Activated T-cell treated with anti-CD3 and anti-CD28 coated beads, Interleukin-2, amount 50 U/mL, for 24 hours (primary cell): ENCODE measurements at places on chromosomes 7 and 10.

DNA sequence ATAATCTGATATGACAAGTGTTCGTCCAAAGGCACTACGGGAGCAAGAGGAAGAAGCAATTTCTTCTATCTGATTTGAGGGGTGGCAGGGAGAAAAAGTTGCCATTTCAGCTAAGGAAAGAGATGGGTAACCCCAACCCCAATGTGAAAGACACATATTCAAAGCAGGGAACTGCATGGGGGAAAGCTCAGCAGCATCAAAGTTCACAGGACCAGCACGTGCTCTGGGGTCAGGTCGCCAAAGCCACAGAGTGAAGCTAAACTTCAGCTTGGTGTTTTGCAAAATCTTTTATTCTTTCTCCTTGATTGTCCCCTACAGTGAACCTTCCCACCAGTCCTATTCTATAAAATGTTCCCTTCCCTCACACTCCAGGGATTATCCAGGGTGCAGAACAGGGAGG, 112.8 kb upstream of the PPP2R2D start:
- no peak for DNase-seq

DNA sequence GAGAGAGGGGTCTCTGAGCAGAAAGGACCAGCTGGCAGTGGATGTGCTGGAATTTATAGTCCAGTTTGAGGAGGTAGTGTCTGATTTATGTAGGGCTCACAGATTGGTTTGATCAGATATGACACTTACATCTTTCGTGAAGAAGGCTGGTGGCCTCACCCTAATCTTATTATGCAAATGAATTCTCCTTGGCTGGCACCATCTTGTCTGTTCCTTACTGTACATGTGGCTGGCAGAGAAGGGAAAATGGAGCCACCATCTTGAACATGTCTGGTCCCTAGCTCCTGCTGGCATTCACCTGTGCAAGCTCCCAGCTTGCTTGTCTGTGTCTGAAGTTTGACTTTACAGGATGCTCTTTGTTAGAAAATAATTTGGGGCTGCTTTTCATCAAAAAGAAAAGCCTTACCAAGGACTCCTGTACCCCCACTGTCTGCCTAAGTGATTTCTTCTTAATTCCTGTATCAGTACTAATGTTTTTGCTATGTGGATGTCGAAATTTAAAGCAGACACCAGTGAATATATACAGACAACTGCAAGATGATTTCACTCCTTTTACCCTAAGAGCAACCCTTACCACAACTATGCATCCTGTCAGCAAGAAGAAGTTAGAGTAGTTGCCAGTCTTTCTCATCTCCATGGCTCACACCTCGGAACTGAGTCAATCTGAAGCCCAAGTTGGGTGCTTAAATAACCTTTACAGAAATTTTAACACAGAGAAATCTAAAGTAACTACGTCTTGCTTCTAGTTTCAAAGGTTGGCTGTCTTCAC, 322.0 kb upstream of the SEMA3D start:
- DNase-seq: no peak

DNA sequence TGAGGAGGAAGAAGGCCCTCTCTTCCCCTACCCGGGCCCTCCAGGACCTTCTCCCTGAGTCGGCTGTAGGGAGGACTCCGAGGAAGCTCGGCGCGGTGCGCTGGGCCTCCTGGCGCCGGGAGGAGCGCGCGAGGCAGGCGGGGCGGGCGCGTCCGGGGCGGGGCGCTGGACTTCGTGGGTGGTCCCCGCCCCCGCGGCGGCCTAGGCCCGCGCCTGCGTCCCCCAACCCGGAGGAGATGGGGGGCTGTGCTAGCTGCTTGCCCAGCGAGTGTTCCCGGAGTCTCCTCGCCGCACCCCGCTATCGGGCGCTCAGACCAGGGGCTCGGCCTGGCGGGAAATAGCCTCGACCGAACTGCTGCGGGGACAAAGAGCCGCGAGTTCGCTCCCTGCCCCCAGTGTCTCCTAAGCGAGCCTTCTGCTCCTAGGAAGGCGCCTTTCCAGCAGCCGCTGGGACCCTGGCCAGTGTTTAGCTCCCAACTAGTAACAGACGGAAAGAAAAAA, 19.2 kb upstream of the SMO start:
- DNase-seq: peak; percentile 69

GRCh38 chr10:123009105-123009820, 457 bp downstream of the ACADSB start:
- DNase-seq: peak; percentile 54

GRCh38 chr10:58963101-58963534, 213.3 kb upstream of the PHYHIPL start:
- DNase-seq: no peak

GRCh38 chr10:10110844-10111490, 906.7 kb upstream of the CELF2 start:
- DNase-seq: no peak

DNA sequence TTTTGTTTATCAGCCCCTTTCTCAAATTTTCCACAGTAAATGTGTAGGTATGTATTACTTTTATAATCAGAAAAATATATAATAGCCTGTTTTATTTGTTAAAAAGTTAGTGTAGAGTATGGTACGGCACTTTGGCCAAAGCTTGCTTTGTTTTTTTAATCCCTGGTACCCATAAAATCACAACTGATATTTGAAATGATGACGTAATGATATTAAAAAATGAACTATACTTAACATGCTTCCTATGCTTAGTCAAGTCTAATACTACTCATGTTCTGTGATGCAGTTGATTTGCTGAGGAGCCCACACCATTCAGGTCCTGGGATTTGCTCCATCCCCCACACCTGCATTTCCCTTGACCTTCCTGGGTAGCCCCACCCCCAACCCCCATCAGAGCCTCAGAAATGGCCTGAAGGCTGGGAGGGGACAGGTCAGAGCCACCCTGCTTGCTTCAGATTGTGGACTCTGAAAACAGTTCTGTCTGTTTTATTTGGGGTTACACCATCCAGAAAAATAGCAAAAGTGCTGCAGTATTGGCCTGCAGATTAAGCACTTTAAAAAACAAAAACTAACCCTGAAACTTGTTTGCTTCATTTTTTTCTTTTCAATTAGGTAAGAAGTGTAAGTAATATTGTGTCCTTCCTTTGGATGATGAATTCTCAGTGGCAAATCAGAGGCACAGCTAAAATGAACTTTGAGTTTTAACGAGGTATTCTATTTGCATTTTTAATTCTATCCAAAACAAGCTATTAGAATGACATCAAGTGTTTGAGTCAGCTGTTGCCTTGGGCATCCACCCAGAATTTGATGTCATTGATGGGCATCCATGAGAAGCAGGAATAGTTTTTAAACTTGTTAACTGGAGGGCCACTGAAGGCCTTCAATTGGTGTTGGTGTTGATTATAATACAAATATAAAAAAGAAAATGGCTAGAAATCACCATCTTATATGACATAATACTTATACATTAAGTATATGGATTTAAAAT, 23.3 kb downstream of the PLCE1 start:
- no peak for DNase-seq

GRCh38 chr7:142583446-142583845, 165.8 kb upstream of the PRSS1 start:
- DNase-seq: peak; percentile 36

DNA sequence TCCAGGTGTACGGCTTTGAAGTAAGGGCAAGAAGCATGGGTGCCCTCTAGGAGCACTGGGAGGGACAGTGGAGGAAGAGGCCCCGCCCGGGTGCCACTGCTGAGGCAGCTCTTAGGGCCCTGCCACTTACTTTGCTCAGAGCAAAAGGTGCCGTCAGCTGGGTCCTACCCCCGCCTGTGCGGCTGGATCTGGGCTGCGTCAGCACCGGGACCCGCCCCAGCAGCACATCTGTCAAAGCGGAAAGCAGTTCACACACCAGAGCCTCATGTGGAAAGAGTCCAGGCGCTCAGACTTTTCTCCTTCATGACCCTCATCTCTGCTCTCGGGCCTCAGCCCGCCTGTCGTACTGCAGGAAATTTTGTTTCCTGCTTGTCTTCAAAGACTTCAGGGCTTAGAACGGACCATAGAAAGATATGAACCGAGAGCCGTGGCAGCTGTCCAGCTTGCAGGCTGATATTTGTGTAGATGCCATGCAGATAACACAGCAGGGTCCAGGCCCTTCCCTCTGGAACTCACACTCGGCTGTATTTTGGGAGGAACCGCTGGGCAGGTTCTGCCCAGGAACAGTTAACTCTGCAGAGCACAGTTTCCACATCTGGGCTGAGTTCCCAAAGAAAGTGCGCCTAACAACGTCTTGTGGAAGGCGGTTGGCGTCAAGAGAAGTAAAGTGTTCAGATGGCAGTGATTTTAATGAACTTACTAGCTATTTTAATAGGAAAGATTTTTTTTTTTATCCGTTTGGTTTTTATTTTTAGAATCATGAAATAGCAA, 44.3 kb upstream of the PRKAR1B start:
- DNase-seq: no peak

GRCh38 chr10:97708976-97709946, 4.3 kb upstream of the MARVELD1 start:
- peak; percentile 51 for DNase-seq

GRCh38 chr7:42694894-42695507, 216.9 kb downstream of the C7orf25 start:
- no peak for DNase-seq

- DNase-seq: no peak
Observed at GRCh38 chr10:129161150-129161549, 305.9 kb upstream of the MGMT start.

GRCh38 chr7:98286701-98287485, 5.4 kb downstream of the BRI3 start:
- DNase-seq: no peak

- DNase-seq: no peak
Observed at GRCh38 chr7:105571891-105572290, 9.4 kb downstream of the EFCAB10 start.

- DNase-seq: no peak
Observed at GRCh38 chr10:9016930-9017329, 962.4 kb downstream of the GATA3 start.

DNA sequence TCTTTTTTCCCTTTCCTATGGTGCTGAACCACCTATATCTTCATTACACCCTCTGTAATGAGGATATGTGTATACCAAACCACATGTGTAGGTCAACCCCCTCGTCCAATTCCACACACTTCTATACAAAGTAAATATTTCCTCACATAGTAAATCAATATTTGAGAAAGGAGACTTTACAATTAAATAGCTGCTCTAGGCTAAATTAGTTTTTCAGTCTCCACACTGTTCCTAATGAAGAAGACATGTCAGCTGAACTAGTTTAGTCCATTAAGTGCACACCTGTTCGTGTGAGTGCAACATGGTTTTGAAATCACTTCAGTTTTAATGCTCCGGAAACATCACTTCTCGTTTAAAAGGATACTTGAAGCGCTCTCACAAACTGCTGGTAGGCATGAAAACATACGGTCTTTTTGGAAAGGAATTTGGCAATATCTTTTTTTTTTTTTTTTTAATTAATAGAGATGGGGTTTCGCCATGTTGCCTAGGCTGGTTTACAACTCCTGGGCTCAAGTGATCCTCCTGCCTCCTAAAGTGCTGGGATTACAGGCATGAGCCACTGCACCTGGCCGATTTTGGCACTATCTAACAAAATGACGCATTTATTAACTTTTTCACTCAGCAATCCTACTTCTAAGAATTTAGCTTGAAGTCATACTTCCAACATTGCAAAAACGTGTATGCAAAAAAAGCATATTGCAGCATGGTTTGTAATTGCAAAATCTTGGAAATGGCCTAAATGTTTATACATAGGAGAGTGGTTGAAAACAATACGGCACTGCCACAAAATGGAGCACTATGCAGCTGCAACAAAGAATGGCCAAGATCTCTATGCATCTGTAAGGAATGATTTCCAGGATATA, 2.1 kb upstream of the XRCC2 start:
- no peak for DNase-seq

DNA sequence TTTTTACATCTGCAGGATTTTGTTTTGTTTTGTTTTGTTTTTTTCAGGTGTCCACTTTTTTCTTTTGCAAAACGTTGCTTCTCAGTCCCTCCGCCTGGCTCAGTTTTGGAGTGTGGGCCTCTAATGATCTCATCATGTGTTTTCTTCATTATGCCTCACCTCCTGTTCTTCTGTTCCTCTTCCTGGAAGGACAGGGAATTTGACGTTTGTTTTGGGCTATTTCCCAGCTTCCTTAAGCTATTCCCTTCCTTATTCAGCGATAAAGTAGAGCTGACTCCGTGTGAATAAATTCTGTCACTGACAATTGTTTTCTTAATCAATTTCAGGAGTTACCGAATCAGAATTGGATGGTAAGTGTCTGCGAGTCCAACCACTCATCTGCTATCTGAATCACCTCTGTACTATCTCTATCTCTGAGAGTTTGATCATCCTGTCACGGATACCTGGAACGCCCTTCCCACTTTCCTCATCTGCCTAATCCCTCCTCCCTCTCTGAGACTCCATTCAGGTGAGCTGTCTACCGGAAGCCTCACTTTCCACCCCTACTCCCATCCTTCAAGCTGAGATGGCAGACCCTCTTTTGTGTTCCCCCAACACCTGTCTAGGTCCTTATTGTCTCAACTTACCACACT, 218.4 kb downstream of the GATA3 start:
- no peak for DNase-seq
